ENCODE measurements at places on chromosomes 5 and 9.

DNA sequence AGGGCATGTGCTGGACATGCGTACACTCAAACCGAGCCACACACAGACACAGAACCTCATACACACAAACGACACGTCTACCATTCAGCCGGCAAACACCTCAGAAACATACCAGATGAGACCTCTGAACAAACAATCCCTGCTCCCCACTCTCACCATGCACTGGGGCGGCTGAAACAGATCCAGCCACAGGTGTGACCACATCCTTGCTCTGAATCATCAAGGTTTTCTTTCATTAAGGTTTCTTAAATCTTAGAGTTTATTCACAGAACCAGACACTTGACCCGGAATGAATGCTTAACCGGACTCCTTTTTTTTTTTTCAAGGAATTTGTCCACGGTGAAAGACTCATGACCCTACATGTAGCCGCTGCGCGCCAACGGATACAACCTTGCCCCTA is 26.2 kb downstream of the TERT start:
- no peak for DNase-seq

DNA sequence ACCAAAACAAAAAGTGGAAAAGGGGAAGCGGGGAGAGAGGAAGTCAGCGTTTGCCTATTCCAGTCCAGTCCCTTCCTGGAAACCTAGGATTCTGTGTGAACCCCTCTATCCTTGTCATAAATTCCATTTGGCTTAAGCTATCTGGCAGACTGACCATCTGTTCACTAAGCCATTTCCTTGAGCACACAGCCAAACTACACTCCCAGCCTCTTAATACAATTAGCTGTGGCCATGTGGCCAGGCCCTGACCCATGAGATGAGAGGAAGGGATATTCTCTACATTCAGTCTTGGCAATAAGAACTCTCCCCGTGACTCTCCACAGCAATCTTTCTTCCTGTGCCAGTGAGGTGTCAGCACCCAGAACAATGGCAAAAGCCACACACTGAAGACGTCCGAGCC is 424.8 kb downstream of the TLE1 start:
- DNase-seq, result no peak

- no peak for DNase-seq
Observed at GRCh38 chr5:117065161-117065560, 490.5 kb upstream of the SEMA6A start.

DNA sequence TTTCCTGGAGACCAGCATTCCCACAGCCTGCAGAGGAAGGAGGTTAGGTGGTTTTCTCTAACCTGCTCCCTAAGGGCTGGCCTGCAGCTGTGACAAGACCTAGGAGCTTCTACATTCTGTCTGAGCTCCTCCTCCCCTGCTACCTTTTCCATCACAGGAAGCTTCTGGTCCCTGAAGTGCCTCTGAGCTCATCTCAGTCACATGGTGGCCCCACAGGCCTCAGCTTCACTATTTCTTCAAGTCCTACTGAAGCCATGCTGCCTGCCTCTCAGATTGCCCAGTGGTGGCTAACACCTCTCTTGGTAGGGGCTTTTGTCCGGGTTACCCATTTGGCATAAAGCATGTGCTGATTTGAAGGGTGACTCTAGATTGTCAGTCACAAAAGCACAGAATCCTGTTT is 259.4 kb downstream of the CRB2 start:
- DNase-seq, result no peak

DNA sequence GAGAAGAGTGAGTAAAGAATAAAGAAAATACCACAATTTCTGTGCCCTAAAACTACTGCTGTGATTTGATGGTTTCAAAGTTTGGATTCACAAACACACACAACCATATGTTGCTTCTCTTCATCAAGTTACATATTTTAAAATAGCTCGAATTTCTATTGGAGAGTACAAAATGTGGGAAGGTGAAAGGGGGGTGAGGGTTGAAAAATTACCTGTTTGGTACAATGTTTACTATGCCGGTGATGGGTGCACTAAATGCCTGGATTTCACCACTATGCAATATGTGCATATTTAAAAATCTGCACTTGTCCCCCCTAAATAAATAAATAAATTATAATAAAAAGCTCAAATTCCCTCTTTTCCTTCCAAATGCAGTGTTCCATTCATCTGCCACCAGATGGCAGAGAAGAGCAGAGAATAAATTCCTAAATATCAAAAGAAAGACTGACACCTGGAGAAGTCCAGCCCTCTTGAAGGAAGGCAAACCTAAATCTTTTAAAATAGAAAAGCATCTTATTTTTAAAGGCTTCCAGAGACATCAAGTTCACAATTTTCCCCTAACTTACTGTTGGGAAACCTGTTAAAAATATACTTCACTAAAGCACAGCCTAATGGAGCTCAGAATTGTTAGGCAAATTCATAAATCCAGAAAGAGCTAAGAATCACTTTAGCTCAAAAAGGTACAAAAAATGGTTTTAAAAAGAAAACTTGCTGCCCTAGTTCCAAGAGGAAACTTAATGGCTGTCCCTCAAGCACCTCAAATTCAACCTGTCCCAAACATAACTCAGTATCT is 24.8 kb upstream of the HNRNPA0 start:
- peak; percentile 16 for DNase-seq

DNA sequence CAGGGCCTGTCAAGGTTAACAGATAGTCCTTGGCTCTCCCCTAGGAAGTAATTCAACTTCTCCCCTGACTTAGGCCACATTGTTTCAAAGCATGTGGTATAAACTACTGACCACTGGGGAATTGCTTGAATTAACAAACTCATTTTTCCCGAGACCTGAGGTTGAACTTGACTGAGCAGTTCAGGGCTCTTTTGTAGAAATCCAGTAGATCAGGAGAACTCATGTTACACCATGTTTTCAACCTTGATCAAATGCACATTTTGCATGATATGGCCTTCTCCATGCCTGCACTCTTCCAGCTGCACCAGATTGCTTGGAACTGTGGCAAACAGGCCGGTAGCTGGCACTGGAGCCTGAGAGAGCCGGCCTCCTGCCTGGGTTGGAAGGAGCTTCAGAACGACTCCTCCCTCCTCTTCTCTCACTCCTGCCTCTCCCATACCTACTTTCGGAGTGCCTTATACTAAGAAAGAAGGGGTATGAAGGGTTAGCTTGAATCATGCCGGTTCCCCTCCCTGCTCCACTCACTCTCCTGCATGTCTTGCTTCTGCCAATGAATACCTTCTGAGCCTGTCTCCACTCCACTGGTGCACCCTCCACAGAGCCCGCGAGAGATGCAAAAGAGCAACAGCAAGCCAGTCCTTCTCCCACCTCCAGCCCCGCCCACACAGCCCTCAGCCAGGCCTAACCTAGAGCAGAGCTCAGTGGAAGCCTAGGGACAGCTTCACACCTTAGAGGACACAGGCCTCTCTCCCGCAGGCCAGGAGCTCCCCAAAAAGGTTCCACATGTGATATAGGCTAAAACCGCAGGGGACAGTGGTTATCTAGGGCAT is 159.4 kb downstream of the MACROH2A1 start:
- peak; percentile 82 for DNase-seq

- no peak for DNase-seq
Observed at GRCh38 chr5:141637123-141637766, 448 bp downstream of the RELL2 start.

DNA sequence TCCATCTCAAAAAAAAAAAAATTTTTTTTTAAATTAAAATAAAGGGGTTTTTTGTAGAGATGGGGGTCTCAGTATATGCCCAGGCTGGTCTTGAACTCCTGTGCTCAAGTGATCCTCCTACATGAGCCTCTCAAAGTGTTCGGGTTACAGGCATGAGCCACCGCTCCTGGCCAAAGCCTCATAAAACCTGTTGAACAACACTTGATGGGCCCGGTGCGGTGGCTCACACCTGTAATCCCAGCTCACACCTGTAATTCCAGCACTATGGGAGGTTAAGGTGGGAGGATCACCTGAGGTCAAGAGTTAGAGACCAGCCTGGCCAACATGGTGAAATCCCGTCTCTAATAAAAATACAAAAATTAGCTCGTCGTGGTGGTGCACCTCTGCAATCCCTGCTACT is 7.7 kb upstream of the NPM1 start:
- no peak for DNase-seq

DNA sequence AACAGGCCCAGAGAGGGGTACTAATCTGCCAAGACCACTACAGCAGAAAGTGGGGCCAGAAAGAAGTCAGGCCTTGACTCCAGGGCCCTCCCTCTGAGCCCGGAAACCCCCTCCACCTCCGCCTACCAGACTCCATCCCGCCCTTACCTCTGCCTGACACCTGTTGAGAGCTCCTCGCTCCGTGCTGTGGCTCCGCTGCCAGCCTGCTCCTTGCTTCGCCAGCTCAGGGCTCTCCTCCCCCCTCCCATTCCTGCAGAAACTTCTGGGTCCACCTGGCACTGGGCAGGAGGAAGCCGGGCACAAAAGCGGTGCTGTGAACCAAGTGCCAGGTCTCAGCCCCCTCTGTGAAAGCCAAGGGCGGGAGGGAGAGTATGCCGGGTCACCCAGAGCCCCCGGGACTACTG is 6.4 kb upstream of the ST6GALNAC6 start:
- no peak for DNase-seq

DNA sequence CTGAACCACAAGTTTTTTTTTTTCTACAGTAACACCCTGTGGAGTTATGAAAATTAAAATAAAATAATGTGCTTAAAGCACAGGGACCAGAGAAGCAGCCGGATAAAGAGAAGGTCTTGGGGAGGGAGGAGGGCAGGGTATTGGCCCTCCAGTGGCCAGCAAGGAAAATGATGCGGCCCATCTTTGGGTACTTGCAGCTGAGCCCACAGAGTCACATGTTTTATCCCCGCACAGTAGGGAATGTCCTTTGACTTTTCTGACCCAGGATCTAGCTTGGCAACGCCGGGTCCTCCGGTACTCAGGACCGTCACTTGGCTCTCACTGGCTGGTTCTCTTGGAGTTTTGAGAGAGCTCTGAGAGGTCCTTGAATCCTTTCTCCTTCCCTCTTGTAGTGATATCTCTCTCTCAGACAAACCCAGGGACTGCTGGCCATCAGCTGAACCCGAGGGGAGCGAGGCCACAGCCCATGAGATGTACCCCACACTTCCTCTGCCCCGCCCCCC is 35.3 kb upstream of the HSPA9 start:
- DNase-seq, result no peak

All from fibroblast of gingiva (primary cell).